Activated naive CD4-positive, alpha-beta T cell treated with anti-CD3 and anti-CD28 coated beads, Interleukin-2, amount 50 U/mL, for 72 hours (primary cell): ENCODE measurements at places on chromosomes 6 and 20.

- no peak for DNase-seq
Measured at GRCh38 chr6:158286413-158286812, 25.9 kb upstream of the TULP4 start.

DNA sequence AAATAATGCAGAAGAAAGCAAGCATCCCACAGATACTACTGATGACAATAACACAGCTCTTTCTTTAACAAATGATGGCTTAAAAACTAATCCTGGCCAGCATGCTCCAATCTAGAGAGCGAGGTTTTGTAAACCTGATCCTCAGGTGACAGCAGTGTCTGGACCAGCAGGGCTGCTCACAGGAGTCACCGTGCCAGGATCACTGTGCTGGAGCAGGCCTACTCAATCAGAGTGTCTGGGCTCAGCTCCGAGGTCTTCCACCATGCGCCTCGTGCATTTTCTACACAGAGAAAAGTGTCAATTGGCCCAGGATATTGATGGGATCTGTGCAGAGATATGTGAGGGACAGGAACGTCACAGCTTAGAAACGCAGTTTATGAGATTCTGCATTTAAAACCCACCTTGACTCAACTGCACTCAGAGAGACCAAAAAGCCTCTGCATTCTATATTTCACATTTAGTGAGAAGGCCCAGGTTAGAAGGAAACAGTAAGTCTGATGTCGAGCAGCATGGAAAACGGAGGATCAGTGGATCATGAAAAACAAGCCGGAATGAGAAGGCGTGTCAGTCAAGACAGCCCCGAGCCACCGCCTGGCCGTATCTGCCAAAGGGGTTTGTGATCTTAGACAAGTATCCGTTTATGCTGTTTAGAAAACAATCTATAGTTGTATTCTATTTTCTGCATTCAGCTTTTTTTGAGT lies 7.8 kb downstream of the RAMACL start:
- DNase-seq = no peak

- no peak for DNase-seq
Measured at GRCh38 chr6:77180326-77180725, 283.0 kb downstream of the HTR1B start.

DNA sequence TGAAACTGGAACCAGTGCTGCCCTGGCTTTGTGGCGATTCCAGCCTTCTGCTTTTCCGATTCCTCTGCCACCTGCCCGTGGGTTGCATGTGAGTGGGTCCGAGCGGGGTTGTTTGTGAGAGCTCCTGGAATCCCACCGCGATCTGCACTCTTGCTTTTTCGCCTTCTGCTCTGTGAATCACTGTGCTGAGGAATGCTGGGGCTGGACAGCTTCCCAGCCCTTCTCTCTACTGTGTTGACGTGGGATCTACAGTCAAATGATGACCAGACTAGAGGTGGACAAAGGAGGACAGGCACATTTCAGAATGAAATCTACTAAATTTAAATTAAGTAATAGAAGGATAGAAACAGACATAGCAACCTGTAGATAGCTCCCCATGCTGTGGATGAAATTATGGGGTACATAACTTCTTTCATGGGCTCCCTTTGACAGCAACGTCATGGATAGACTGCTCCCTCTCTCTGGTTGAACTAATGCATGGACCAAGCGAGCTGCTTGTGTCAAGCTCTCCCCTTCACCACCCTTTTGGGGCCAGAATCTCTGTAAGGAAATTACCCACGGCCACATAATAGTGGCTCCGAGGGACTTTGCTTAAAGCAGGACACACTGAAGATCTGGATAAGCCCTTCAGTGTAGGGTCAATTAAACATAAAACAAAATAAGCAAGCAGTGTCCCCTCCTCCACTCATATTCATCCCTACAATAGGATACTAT lies 2.0 kb downstream of the FNDC1 start:
- DNase-seq = no peak

GRCh38 chr20:57250607-57251343 lies 15.7 kb downstream of the BMP7 start:
- no peak for DNase-seq

- no peak for DNase-seq
Measured at GRCh38 chr20:23475395-23475794, 15.5 kb upstream of the CST8 start.

DNA sequence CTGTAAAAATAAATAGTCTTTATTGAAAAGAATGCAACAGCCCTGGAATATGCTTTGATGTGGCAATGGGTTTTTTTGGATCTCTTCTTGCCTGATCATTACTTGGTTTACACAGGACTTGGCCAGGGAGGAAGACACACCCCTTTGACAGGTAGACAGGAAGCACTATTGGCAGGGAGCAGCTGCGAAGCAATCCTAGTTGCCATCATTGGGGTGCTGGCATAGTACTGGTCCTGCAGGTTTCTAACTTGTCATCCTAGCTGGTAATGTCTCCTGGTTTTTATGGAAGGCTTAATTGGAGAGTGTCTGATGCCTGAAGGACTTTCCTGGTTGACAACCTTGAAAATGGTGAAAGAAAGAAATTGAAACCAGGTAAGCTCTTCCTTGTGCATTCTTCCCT lies 71.2 kb upstream of the CCN6 start:
- no peak for DNase-seq

- no peak for DNase-seq
Measured at GRCh38 chr20:58852543-58853271, at the start of gene GNAS. TSS of gene GNAS (plus strand) at chr20:58852716.

GRCh38 chr6:137237413-137238170 lies 18.4 kb upstream of the IFNGR1 start:
- no peak for DNase-seq

DNA sequence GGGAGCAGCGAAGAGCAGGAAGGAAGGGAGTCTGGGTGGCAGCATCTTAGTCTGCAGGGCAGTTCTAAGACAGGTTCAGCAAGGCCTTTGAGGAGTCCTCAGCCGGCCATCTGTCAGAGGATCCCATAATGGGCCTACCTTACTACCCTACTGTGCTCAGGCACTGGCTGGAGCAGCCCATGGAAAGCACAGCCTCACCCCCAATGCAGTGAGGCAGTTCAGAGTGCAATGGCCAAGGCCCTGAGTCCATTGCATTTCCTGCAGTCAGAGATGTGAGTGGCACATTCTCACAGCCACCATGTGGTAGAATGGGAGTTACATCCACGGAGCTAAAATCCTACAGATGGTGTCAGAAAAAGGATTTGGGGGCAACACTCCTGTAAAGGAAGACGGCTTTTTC lies 19.4 kb upstream of the OVOL2 start:
- no peak for DNase-seq

DNA sequence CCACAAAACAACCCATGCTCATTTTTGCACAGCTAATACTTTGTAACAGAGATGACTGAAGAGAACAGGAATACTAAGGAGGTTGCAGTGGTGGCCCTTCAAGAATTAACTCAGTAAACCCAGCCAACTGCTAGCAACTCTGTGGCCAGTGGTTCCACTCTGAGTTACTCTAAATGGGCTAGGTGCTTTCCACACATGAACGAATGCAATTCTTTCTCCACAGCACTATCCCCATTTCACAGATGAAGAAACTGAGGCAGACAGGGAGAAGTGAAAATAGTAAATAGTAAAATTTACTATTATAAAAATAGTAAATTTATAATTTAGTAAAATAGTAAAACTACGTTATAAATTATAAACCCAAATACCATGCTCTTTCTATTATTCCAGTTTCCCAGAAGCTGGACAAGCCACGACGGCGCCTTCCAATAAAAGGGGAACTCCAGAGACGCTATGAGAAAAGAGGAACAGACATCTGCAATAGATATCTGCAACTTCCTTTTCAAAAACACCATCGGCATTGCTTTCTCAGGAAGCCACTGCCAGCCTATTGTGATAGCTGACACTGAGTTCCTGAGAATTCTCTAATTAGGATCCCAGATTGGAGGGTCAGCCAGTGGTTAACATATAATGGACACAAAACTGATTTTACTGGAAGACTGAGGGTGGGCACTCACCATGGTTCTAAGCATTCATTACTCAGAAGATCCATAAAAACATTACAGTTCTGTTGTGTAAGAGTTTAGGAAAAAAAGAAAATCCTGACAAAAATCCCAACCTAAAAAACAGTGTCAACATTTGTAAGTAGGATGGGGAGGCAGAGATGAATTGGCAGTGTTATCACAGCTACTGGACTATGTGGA lies 16.2 kb downstream of the FKBP1A start:
- no peak for DNase-seq

- DNase-seq = no peak
Measured at GRCh38 chr6:30891816-30892538, 7.7 kb downstream of the DDR1 start.

DNA sequence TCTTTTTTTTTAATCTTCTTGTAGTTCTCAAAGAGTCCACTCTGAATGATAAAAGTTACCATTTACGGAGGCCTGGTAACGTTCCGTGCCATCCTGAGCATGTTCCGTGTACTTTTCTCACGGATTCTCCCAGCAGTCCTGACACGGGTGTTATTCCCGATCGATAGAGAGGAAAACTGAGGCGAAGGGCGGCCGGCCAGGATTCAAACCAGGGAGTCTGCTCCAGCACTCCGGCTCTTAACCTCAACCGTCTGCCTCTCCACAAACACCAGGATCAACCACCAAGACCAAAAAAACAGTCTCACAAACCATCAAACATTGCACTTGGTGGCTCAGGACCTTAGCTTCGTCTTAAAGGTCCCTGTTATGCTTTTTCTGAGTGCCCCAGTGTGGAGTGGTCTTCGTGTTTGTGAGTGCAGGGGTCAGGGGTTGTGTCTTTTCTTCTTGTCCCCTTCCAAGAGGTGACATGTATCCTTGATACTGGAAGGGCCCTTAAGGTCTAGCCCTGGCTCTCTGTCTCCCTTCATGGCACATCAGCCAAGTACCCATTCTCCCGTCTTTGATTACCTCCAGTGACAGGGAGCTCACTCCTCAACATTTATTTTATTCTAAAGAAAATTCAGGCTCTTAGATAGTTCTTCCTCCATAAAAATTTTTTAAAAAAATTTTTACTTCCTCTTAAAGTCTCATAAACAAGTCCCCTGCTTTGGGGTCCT lies 35.1 kb downstream of the SRC start:
- DNase-seq = no peak

DNA sequence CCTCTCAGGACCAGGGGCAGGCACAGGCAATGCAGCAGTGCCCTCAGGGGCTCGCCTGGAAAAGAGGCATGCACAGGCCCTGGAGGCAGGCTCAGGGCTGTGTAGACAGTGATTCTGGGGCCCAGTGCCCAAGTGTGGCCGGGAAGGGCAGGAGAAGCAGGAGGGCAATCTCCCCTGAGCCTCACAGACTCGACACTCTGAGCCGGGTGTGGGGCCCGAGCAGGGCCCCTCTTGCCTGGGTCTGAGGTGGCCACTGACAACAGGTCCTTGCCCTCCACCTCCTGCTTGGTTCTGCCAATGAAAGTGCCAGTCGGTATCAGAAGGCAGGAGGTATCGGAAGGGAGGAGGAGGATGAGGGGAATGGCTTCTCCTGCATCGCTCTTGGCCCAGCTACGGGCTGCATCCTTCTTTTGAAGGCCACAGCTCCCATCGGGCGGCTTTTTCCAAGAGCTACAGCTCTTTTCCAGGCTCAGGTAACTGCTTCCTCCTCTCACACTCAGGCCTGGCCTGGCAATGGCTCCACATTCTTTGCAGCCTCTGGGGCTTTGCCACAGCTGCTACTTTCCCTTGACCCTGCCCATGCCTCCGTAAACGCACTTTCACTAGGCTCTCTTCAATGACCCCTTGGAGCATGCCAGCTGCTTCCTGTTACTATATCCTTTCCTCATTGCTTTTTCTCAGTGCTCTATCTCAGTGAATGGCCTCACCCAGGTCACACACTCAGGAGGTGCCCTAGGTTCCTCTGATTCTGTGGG lies 24.5 kb downstream of the GABRR2 start:
- no peak for DNase-seq
